ENCODE measurements at places on chromosomes 12 and 14.

GRCh38 chr12:27958675-27959074 lies 13.9 kb downstream of the PTHLH start:
- DNase-seq = no peak

GRCh38 chr14:36028218-36028617 lies 148.3 kb downstream of the PTCSC3 start:
- no peak for DNase-seq

DNA sequence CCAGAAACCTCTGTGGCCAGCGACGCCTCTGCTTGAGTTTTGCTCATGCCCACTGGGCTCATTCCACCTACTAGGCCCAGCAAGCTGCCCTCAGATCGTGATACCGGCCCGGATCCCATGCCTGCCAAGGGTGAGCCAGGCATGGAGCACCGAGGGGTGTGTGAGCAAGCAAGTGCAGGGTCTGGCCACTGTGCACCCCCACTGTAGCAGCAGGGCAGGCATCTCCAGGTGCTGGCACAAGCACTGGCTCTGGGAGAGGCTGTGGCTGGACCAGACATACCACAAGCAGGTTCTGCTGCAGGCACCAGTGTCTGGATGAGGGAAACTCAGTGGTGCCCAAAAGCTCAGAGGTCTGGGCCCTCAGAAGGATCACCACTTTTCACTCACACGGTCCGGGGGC lies 20.6 kb downstream of the FAM186A start:
- DNase-seq = no peak

- DNase-seq = peak; percentile 63
These were observed 488.5 kb upstream of the TBX3 start for GRCh38 chr12:115172521-115172920.

GRCh38 chr14:24241829-24242443 lies 487 bp downstream of the TINF2 start:
- peak; percentile 72 for DNase-seq

- DNase-seq = no peak
These were observed 124.9 kb downstream of the TSPAN9 start for GRCh38 chr12:3202096-3202495.

- no peak for DNase-seq
These were observed 201.2 kb downstream of the DPF3 start for GRCh38 chr14:72692696-72693095.
